ENCODE measurements at places on chromosomes 13 and 19. TPM values are rescaled to one million over a fixed set of nuclear protein-coding genes. Genes with fewer than 3 reads are reported as not detected.

- no peak overlapping the region for H3K27ac ChIP-seq
- no peak for DNase-seq
- H3K4me1 ChIP-seq = no peaks in the 10 kb centered on the region
- no peaks in the 10 kb centered on the region for H3K27me3 ChIP-seq
- no peak overlapping the region for H3K4me3 ChIP-seq
Measured at GRCh38 chr13:53474878-53475277, 446.3 kb downstream of the OLFM4 start.

DNA sequence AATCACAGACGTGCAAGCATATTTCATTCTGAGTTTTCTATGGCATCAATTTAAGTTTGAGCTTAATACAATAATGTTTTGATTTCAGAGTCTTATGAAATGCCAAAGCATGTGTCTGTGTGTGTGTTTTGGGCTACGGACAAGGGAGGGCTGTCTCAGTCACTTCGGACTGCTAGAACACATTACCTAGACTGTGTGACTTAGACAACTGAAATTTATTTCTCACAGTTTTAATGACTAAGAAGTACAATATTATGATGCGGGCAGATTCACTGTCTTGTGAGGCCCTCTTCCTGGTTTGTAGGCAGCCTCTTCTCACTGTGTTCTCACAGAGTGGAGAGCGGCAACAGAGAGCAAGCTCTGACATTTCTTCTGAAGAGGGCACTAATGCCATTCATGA is 1202.0 kb downstream of the EFNB2 start:
- no peak overlapping the region for H3K27ac ChIP-seq
- H3K4me3 ChIP-seq = no peak overlapping the region
- no peaks in the 10 kb centered on the region for H3K36me3 ChIP-seq

- H3K27ac ChIP-seq = no peak overlapping the region
- DNase-seq = no peak
- H3K27me3 ChIP-seq = no peaks in the 10 kb centered on the region
- no peaks in the 10 kb centered on the region for H3K4me1 ChIP-seq
Measured at GRCh38 chr13:106087201-106087600, 448.3 kb downstream of the EFNB2 start.

DNA sequence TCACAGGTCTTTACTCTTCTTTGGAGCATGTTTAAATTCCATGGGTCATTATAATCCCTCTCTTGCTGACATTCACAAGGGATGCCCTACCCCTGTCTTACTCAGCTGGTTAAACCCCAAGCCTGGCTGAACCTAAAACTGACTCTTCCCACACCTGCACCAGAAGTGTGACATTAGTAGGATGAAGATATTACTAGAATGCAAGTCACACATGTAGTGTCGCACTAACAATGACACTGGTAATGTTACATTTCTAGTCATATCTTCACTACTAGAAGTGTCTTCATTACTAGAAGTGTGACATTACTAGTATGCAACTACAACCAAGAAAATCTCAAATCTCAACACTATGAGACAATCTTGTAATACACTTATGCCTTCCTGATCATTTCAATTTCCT is 14.2 kb downstream of the ZAR1L start:
- H3K4me3 ChIP-seq = no peak overlapping the region
- H3K27ac ChIP-seq = no peak overlapping the region
- H3K36me3 ChIP-seq = no peaks in the 10 kb centered on the region
- no peak for DNase-seq

- peaks cover 96% of the 10 kb centered on the region for H3K36me3 ChIP-seq
- peaks cover 15% of the 10 kb centered on the region for H3K27me3 ChIP-seq
- peak; percentile 59 for DNase-seq
- H3K4me3 ChIP-seq = peak overlapping the region; percentile 86
Measured at GRCh38 chr19:45469945-45470761, 2.4 kb downstream of the FOSB start.

DNA sequence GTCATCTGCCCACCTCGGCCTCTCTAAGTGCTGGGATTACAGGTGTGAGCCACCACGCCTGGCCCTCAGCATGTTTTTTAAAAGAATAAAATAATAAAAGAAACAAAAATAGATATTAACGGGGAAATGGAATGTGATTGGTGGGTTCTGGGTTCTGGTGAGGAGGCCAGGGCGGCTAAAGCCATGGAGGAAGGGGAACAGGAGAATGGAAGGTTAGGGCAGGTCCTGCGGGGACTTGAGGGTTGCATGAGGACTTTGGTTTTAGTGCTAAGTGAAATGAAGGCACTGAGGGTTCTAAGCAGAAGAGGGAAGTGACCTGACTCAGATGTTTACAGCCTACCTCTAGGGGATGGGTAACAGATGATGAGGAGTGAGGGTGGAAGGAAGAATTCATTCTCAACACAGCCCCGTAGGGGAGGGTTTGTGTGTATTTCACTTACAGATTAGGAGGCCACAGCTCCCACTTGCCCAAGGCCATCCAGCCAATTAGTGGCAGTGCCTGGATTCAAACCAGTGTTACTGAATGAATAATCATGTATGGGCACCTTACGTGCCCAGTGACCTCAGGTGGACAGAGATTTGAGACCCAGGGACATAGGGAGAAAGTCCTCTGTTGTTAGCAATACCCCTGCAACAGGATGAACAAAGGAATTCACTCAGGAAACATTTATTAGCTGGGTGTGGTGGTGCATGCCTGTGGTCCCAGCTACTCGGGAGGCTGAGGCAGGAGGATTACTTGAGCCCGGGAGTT is 6.7 kb upstream of the MRPL4 start:
- H3K27ac ChIP-seq = no peak overlapping the region
- no peaks in the 10 kb centered on the region for H3K4me1 ChIP-seq
- no peak for DNase-seq
- peaks cover 3% of the 10 kb centered on the region for H3K36me3 ChIP-seq
- H3K4me3 ChIP-seq = no peak overlapping the region

GRCh38 chr13:48631441-48631840 is 22.3 kb upstream of the CYSLTR2 start:
- H3K27ac ChIP-seq = no peak overlapping the region
- H3K4me1 ChIP-seq = peaks cover 25% of the 10 kb centered on the region
- no peak for DNase-seq
- H3K27me3 ChIP-seq = no peaks in the 10 kb centered on the region
- no peak overlapping the region for H3K4me3 ChIP-seq

The FAM83E gene
- total RNA-seq = 13.3 TPM

The NCAN gene
- total RNA-seq = not detected

The SYCN gene
- not detected for total RNA-seq

The KIR2DL4 gene
- total RNA-seq = not detected

The URAD gene
- total RNA-seq = not detected

The RNF17 gene
- not detected for total RNA-seq
